ENCODE measurements at places on chromosomes 11 and 22. TPM values are rescaled to one million over a fixed set of nuclear protein-coding genes. Genes with fewer than 3 reads are reported as not detected.
A peak's percentile ranks its signal among the peaks of the same experiment; 100 is the strongest.

SLC22A12 gene
- not detected for total RNA-seq

DNA sequence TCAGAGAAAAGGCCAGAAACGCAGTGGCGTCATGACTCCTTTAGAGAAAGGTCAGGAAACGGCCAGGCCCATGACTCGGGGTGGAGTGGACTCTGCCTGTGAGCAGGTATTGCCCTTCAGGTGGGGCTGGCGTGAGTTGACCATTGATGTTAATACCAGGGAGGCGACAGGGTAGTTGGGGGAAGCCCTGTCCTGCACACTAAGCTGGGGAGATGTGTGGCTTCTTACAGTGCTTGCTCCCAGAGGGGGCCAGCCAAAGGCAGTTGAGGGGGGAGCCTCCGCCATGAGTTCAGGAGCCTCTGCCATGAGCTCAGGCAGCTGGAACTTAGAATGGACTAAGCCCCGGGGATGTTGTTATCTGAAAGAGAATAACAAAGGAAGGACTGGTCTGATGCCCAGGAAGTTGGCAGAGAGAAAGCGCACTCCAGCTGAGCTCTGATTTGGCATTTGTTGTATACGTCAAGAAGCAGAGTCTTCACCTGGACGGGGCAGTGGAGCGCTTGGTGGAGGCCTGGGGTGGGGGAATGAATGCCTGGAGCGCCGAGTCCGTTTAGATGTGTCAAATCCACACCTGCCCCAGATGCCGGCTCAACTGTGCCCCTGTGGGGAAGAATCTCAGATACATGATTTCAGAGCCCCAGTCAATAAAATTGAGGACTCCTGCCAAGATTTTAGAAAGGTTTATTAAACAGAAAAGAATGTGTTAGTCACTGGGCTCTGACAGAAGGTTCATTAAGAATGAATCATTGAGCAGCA is 222.5 kb downstream of the TBC1D22A start:
- H3K27me3 ChIP-seq: no peaks in the 10 kb centered on the region
- no peak overlapping the region for H3K4me3 ChIP-seq
- H3K27ac ChIP-seq: no peak overlapping the region
- H3K36me3 ChIP-seq: peaks cover 3% of the 10 kb centered on the region
- DNase-seq: no peak

GRCh38 chr11:24870048-24870447 is 373.2 kb downstream of the LUZP2 start:
- H3K36me3 ChIP-seq: no peaks in the 10 kb centered on the region
- no peaks in the 10 kb centered on the region for H3K27me3 ChIP-seq
- H3K27ac ChIP-seq: no peak overlapping the region
- H3K4me3 ChIP-seq: no peak overlapping the region

DNA sequence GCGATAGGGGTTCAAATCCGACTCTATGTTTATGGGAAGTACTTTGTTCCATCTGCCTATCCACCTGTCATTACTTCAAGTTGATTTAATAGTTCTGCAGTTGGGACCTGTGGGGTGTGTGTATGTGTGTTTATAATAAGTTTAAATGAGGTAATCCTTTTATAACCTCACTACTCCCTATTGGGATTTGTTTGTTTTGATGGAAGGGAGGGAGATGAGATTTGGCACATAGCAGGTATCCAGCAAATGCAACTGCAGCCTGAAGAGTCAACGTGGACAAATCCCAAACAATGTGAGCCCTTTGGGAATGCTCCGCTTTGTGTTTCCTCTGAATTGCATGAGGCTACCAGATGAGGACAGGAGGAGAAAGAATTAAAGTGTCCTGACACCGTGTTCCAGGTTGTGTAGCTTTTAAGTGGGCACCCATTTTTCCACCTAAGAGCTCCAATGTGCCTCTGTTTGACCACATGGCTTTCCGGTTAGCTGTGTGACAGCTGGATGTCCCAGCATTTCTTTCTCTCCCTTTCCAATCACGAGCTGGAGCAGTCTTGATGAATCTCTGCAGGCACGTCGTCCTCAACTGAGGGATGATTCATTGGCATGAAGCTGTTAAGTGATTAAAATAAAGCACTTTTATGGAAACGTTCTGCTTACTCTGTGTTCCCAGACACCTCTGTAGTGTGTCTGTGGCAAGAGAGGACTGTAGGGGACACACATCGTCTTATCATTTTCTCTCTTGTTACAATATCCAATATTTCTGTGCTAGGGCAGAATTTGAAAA is 610.7 kb downstream of the NTM start:
- H3K36me3 ChIP-seq: no peaks in the 10 kb centered on the region
- no peaks in the 10 kb centered on the region for H3K27me3 ChIP-seq
- no peak overlapping the region for H3K4me3 ChIP-seq
- DNase-seq: no peak

RAB36 gene
- total RNA-seq: 0.35 TPM

- H3K4me3 ChIP-seq: no peak overlapping the region
- H3K27ac ChIP-seq: no peak overlapping the region
- DNase-seq: no peak
Observed at GRCh38 chr11:57155400-57155799, 26.4 kb upstream of the LRRC55 start.

DNA sequence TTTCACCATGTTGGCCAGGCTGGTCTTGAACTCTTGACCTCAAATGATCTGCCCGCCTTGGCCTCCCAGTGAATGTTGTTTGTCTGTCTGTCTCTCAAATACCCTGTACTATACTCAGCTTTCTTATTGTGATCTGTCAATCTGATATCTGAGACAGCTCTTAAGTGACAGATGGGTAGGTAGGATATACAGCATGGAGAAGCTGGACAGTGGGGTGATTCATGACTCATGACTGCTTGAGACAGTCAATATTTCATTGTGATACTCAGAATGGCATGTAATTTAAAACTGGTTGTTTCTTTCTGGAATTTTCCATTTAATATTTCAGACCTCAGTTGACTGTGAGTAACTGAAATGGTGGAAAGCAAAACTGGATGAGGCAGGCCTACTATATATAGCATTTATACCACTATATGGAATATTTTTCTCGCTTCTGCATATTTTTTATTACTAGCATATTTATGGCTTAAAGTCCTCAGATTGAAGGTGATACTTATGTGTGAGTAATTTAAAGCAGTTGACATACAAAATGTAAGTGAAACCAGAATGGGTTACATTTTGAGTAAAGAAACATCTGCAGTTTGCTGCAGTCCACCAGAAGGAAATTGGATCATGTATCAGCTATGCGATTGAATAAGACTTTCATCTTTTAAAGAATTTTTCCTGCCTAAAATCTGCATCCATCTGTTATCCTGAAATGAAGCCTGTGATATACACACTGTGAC is 22.3 kb downstream of the ARHGAP42 start:
- H3K4me3 ChIP-seq: no peak overlapping the region
- no peak overlapping the region for H3K27ac ChIP-seq
- H3K27me3 ChIP-seq: no peaks in the 10 kb centered on the region

- no peak overlapping the region for H3K4me3 ChIP-seq
- DNase-seq: no peak
- peaks cover 42% of the 10 kb centered on the region for H3K36me3 ChIP-seq
- H3K27me3 ChIP-seq: no peaks in the 10 kb centered on the region
- peaks cover 13% of the 10 kb centered on the region for H3K4me1 ChIP-seq
- H3K27ac ChIP-seq: no peak overlapping the region
Observed at GRCh38 chr11:128764424-128765095, 70.7 kb downstream of the FLI1 start.

DNA sequence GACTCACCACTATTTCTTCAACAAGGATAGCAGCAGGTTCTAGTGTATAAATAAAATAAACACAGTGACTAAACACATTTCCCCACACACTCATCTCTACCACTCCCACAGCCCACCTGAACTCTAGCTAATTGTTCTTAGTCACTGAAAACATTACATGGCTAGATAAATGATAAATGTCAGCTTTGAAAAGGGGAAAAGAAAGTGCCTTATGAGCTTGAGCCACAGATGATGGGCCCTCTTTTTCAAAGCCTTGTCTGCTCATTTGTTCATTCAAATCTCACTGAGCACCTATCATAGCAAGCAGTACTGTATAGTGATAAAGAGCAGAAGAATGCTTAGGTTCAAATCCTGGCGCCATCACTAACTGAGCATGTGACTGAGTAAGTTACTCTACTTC is 58.3 kb downstream of the SIK3 start:
- peaks cover 4% of the 10 kb centered on the region for H3K36me3 ChIP-seq
- no peak overlapping the region for H3K4me3 ChIP-seq
- H3K4me1 ChIP-seq: peaks cover 70% of the 10 kb centered on the region

NRIP3 gene
- 2.1 TPM for total RNA-seq

GUCY1A2 gene
- total RNA-seq: not detected

DNA sequence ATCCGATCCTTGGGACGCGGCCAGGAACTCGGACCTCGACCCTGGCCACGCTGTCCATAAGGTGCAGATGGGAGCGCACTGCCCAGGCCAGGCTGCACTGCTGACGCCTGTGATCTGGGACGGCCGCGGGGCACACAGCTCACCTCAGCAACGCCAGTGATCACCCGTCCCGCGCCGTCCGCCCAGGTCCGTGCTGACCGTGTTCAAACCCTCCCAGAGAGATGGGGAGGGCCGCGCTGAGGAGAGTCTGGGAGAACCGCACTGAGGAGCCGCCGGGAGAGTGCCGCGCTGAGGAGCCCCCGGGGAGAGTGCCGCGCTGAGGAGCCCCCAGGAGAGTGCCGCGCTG is 636 bp downstream of the KCNQ1OT1 start:
- H3K27ac ChIP-seq: peak overlapping the region; percentile 28
- peak overlapping the region; percentile 79 for H3K4me3 ChIP-seq
- H3K4me1 ChIP-seq: peaks cover 8% of the 10 kb centered on the region
- peaks cover 10% of the 10 kb centered on the region for H3K36me3 ChIP-seq

IFITM10 gene
- total RNA-seq: not detected

DNA sequence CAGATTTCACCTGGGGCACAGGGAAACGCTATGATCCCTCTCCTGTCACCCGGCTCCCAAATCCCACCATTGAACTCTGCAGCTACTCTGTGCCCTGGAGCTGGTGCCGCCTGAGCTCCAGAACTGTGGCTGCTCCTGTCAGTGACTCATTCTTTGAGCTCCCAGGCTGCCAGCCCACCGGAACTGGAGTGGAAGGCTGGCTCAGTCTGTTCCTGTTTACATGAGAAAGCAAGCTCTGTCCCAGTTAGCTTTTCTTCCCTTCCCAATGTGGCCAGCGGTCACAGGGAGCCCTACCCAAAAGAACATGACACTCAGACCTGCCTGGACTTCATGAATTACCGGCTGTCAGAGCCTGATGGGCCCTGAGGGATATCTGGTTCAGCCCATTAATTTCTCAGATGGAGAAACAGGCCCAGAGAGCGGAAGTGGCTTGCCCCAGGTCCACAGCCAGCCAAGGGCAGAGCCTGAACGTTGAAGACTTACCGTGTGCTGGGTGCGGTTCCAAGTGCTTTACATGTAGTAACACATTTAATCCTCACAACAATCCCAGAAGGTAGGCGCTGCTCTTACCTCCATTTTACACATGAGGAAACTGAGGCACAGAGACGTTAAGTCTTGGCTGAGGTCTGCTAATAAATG is 23.8 kb upstream of the IGSF22 start:
- no peaks in the 10 kb centered on the region for H3K36me3 ChIP-seq
- H3K27me3 ChIP-seq: peaks cover 3% of the 10 kb centered on the region

- no peak overlapping the region for H3K27ac ChIP-seq
- DNase-seq: no peak
- H3K4me3 ChIP-seq: no peak overlapping the region
Observed at GRCh38 chr11:132032555-132032954, 662.1 kb downstream of the NTM start.

POU2AF2 gene
- total RNA-seq: not detected

SLC43A3 gene
- 333 TPM for total RNA-seq

COMMD9 gene
- 33.0 TPM for total RNA-seq

DNA sequence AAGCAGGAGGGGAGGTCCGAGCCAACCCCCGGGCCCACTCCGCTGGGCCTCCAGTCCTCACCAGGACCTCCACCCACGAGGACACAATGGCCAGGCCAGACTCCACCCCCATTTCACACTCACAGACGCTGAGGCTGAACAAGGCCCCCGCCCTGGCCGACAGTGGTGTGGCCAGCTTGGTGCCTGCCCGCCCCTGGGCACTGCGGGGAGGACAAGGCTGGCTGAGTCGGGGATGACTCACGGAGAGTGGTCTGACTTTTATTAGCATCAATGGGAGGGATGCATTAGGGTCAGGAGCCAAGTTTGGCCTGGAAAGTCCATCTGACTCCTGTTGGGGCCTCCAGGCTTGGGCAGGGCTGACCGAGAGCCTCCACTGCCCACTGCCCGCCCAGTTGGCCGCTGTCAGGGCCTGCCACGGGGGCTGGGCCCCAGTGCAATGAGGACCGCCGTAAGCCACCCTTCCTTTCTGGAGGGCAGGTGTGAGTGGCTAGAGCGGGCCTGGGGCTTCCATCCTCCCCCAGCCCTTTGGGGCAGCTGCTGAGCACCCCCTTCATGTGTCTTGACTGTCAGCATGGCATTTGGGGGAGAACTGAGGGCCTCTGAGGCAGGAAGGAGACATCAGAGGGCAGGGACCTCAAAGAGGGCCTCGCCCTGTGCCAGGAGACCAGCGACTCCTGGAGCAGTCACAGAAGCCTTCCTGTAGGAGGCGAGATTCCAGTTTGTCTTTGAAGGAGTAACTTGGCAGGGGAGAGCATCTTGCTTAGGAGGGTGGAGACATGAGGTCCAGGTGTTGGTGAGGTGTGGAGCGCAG is 10.6 kb downstream of the TSPAN32 start:
- no peak for DNase-seq
- H3K27me3 ChIP-seq: no peaks in the 10 kb centered on the region
- H3K27ac ChIP-seq: no peak overlapping the region
- H3K4me1 ChIP-seq: peaks cover 5% of the 10 kb centered on the region
- peaks cover 2% of the 10 kb centered on the region for H3K36me3 ChIP-seq

DNA sequence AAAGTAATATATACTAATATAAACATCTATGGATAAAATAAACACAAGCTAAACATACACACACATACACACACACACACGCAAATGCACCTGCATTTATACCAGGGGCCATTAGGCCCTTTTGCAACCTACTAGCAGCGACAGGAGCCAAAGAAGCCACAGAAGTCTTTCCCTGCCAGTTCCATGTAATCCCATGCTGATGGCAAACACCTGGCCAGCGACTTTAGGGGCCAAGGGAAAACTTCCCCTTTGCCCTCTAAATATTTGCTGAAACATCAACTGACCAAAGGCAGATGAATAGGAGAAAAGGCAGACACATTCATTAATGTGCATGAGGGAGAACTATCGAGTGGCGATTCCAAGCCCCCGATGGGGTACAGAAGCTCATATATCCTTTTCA is 14.8 kb upstream of the P2RY2 start:
- no peak overlapping the region for H3K27ac ChIP-seq
- DNase-seq: no peak
- no peak overlapping the region for H3K4me3 ChIP-seq
- H3K4me1 ChIP-seq: no peaks in the 10 kb centered on the region
- no peaks in the 10 kb centered on the region for H3K36me3 ChIP-seq

Measured in activated CD4-positive, alpha-beta T cell treated with anti-CD3 and anti-CD28 coated beads for 36 hours (primary cell).